ENCODE measurements at places on chromosomes 13 and 19. TPM values are rescaled to one million over a fixed set of nuclear protein-coding genes. Genes with fewer than 3 reads are reported as not detected.

Gene SPIB
- not detected for total RNA-seq

- peak; percentile 71 for DNase-seq
Measured at GRCh38 chr19:23116802-23117571, at the start of gene ZNF730. ZNF730 (plus strand) TSS chr19:23117025; CDS start chr19:23117174, 149 bp downstream.

GRCh38 chr19:49579947-49580263 is 451 bp downstream of the NOSIP start:
- DNase-seq: no peak

DNA sequence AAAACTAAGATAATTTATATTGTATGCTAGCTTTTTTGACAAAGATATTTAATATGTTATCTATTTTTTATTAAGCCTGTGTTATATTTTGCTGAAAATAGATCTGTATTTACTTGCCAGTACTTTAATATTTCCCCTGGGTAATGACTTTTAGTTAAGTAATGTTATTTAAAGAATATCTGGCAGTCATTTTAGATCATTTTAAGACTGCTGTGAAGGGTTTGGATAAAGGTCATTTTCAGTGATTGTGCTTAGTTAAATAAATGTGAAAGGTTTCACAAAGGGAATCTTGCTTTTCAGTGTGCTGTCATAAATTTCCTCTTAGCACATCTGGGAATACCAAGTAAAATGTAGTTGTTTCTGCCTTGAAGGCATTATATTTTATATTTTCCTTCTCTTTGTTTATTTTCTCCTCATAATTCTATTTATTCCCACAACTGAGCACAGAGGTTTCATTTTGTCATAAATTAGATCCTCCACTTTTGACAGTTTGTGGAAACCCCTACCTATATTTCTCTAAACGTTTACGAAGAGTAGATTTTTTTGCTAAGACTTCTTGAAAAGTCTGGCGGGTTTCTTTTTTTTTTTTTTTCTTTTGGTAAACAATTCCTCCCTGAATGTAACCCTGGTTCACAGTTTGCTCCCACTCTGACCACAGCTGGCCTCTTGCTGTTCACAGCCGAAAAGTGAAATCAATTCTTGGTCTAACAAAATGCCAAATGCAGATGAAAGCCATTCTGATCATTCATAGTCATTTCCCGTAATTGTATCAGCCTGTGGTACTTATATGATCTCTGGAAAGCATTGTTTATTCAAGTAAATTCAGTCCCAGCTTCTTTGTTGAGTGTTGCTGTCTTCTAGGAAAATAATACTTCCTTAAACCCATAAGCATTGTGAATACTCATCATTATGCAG is 87.8 kb downstream of the MAB21L1 start:
- no peak for DNase-seq

- no peak for DNase-seq
Measured at GRCh38 chr19:46390866-46391265, 22.5 kb downstream of the CCDC8 start.

- peak; percentile 70 for DNase-seq
Measured at GRCh38 chr19:35459414-35460082, 11.5 kb downstream of the FFAR2 start.

DNA sequence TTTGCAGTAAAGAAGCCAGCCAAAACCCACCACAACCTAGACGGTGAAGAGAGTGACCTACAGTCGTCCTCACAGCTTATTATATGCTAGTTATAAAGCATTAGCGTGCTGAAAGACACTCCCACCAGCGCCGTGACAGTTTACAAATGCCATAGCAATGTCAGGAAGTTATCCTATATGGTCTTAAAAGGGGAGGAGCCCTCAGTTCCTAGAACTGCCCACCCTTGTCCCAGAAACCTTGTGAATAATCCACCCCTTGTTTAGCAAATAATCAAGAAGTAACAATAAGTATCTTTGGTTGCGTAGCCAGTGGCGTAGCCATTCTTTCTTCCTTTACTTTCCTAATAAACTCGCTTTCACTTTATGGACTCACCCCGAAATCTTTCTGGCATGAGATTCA is 227.9 kb upstream of the ARGLU1 start:
- DNase-seq: no peak

DNA sequence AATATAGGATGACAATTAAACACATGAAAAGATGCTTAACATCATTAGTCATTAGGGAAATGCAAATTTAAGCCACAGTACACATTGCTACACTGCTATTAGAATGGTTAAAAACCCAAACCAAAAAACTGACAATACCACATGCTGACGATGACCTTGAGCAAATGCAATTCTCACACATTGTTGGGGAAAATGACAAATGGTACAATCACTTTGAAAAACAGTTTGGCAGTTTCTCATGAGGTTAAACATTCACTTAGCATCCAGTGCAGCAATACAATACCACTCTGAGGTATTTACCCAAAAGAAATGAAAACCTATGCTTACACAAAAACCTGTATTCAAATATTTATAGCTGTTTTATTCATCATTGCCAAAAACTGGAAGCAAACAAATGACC is 11.3 kb downstream of the FLT3 start:
- DNase-seq: no peak

DNA sequence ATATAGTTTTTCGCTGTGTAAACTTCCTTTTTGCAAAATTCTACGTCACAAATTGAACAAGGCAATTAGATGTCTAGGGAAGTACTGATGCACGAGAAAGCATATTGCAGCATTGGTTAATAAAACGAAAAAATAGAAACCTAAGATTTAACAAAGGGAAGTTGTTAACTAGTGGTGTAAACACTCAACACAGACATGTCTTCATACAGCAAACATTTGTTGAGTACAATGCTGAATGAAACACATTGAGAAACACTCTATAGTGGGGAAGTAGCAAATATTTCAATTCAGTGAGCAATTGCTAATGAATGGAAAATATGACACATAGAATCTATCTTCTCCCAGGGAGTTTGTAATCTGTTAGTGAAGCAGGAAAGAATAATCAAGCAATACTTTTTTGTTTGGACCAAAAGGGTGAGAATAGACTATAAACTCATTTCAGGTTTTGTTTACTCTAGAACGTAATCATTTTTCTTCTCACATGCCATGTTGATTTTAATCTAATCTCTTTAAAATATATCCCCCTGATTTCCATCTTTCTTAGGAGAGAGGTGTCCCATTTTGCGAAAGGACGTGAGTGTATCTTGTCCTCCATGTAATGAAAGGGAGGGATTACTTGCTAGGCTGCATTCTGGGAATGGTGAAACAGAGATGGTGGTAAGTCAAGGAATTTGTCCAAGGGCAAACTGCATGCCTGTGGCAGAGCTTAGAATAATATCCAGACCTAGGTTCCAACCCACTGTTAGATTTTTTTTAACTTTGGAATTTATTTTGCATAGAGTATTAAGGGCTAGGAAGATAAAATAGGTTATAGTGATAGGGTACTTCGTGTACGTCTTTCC is 1.7 kb upstream of the ANKRD10 start:
- no peak for DNase-seq

DNA sequence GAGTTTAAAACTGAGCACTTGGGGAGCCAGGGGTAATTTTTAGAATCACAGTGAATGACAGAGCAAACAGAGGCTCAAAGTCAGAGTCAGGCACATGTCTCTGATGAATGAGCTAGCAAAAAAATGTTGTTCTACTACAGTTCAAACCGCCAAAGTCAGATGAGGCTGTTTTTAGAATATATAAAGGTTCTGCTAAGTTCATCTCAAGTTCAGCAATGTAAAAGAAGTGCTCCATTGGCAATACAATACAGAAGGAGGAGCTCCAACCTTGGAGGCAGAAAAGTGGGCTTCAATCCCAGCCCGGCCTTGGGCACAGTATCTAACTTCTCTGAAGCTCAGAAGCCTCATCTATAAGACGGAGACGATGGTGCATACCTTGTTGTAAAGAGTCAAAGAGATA is 70.1 kb upstream of the IPO5 start:
- DNase-seq: no peak

Gene TEX101
- total RNA-seq: not detected

DNA sequence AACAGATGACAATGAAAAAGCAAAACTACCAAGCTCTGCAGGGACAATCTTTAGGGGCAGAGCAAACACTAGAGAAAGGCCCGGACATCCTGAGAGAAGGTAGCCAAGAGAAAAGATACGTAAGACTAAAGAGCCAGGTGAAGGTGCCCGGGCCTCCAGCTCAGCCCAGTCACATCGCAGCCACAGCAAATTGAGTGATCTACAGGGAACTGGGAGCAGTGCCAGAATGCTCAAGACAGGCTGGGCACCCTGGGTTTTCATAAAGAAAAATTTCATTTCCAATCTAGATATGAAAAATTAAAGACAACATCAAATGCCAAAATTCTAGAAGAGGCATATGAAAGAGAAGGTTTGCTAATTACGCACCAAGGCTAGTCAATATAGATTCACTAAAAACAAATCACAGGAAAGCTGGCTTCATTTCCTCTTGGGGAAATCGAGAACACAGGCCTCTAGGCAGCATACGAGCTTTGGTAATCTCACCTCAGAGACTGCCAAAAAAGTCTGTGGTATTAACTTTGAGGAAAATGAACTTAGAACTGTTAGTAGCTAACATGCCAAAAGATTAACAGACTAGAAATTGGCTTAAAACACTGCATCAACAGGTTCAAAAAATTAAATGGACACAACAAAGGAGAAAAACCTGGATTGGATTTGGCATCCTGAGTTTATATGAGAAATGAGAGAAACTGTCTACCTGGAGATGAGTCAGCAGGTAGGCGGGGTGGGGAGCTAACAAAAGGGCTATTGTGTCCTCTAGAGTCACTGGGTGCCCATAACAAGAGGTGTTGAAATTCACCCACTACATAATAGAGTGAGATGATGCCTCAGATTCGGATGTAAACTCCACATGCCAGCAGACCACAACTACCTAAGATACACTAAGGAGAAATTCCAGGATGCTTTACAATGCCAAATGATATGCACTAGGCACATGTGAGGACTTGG is 6.6 kb downstream of the ANKRD10 start:
- DNase-seq: no peak

DNA sequence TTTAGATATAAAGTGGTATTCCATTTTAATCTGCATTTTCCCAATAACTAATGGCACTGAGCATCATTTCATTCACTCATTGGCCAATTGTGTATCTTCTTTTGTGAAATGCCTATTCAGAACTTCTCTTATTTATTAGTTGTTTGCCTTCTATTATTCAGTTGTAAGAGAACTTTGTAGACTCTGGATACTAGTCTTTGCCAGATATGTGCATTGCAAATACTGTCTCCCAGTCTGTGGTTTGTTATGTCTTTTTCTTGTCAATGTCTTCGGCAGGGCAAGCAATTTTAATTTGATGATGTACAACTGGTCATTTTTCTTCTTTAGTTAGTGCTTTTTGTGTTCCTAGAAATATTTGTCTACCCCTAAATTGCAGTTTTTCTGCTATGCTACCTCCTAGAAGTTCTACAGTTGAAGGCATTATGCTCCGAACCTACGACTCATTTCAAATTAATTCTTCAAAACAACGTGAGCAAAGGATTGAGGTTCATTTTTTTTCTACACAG is 115.9 kb downstream of the TSHZ3 start:
- DNase-seq: no peak

DNA sequence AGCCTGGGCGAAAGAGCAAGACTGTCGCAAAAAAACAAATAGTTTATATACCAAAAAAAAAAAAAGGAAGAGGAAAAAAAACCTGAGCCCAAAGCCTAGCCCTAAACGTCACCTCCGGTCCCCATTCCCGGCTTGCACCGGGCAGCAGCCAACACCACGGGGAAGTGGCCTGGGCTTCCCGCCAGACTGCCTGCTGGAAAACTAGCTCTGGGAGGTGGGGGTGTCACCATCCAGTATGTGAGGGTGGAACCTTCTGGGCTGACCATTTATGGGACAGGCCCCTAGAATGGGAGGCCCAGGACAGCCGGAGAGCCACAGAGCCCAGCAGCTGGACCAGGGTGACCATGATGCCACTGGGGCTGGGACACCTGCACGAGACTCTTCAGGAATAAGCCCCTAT is 37.3 kb downstream of the IL12RB1 start:
- DNase-seq: peak; percentile 65

Gene DCUN1D2
- 16.4 TPM for total RNA-seq

DNA sequence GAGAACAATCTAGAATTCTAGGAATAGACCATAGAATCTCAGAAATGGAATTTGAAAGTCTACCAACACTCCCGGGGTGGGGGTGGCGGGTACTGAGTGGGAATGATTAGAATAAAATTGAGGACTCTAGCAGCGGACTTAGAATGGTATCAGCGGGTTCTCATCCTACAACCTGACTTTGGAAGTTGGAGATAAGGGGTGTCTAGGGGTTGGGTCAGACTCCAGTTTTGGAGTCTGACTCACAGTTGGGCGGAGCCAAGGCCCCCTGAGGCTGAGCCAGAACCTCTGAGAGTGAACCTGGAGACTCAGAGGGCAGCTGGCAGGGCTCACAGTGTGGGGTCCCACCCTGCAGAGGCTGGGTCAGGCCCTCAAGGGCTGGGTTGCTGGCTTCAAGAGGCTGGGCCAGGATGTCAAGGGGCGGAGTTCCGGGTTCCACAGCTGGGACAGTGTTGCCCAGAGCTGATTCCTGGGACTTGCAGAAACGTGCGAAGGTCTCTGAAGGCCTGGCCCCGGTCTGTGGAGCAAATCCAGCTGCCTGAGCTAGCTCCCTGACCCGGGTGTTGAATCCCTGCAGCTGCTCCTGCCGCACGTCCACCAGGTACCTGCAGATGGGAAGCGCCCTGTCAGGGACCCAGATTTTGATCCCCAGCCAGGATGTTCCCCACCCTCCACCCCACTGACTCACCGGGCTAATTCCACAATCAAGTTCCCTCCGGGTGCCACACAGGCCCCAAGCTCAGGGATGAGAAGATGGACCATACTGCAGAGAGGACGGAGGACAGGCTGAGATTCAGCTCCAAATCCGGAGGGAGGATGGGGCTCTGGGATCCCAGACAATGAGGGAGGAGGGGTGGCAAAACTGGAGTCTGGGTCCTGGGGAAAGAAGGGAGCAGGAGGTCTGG is 1.6 kb upstream of the TNNI3 start:
- no peak for DNase-seq

DNA sequence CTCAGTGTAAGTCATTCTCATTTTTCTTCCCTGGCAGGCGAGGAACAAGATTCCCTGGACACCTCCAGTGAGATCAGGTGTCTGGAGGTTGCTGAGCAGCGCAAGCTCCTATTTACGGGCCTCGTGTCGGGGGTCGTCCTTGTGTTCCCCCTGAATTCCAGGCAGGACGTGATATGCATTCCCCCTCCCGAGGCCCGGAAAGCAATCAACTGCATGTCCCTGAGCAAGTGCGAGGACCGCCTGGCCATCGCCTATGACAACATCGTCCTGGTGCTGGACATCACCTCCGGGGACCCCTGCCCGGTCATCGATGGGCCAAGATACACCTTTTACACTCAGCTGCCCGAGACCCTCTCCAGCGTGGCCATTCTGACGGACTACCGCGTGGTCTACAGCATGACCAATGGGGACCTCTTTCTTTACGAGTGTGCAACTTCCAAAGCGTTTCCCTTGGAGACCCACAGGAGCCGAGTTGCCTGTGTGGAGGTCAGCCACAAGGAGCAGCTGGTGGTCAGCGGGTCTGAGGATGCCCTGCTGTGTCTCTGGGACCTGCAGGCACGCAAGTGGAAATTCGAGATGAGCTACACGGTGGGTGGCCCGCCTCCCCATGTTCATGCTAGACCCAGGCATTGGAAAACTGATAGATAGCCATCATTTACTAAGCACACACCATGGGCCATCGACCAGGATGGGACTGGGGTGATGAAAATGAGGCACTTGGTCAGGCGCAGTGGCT is 21.5 kb upstream of the SIN3B start:
- no peak for DNase-seq
